Coronary artery (tissue), 2 donors: ENCODE measurements at places on chromosomes 2 and 18.
A peak's percentile ranks its signal among the peaks of the same experiment; 100 is the strongest.

- DNase-seq, result no peak
These were observed 159.7 kb upstream of the ZNF236 start for GRCh38 chr18:76662626-76663025.

GRCh38 chr2:28393114-28393836 lies 617 bp downstream of the FOSL2 start:
- DNase-seq, result peak; percentile 87

- DNase-seq, result no peak
These were observed 1.5 kb downstream of the TTC32 start for GRCh38 chr2:19899985-19900930.

DNA sequence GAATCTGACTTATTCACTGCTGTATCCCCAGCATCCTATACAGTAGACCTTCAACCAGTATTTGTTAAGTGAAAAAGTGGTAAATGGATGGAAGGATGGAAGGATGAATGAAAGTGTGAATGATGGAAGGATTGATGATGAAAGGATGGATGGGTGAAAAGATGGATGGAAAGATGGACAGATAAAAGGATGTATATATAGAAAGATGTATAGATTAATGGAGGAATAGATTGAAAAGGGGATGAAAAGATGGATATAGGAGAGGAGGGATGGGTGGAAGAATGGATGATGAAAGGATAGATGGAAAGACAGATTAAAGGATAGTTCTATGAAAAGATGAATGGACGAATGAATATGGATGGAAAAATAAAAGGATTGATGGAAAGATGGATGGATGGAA lies 50.0 kb downstream of the PSD4 start:
- DNase-seq, result no peak

DNA sequence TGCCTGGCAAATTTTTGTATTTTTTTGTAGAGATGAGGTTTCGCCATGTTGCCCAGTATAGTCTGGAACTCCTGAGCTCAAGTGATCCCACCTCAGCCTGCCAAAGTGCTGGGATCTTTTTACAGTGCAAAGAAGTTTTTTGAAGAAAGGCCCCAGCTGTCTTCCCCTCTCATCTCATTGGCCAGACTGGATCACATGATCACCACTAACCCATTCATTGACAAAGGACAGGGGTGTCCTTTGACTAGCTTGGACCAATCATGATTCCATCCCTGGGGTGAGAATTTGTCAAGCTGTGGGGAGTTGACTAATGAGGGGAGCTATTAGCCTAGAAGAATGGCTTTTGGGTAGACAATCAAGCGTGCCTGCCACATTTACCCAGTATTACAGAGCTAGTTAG lies 232.9 kb upstream of the TANK start:
- no peak for DNase-seq

- no peak for DNase-seq
These were observed 45.5 kb upstream of the CAB39 start for GRCh38 chr2:230666885-230667712.
